ENCODE measurements at places on chromosomes 16 and 17.

DNA sequence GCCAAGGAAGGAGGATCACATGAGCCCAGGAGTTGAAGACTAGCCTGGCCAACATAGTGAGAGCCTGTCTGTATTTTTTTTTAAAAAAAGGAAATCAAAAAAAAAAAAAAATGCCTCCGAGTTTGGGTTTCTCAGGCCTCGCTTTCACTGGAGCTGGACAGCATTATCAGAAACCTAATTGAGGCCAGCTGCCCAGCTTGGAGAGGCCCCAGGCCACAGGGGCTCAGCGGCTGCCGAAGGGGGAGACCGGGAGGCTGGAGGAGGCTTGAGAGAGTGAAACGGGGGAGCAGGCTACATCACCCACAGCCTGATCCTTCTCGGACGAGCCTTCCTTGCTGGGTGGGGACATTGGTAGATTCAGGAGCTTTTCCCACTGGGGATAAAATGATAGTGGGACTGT, 5.1 kb downstream of the TTYH2 start:
- no peak for DNase-seq
- peaks cover 11% of the 10 kb centered on the region for H3K36me3 ChIP-seq

DNA sequence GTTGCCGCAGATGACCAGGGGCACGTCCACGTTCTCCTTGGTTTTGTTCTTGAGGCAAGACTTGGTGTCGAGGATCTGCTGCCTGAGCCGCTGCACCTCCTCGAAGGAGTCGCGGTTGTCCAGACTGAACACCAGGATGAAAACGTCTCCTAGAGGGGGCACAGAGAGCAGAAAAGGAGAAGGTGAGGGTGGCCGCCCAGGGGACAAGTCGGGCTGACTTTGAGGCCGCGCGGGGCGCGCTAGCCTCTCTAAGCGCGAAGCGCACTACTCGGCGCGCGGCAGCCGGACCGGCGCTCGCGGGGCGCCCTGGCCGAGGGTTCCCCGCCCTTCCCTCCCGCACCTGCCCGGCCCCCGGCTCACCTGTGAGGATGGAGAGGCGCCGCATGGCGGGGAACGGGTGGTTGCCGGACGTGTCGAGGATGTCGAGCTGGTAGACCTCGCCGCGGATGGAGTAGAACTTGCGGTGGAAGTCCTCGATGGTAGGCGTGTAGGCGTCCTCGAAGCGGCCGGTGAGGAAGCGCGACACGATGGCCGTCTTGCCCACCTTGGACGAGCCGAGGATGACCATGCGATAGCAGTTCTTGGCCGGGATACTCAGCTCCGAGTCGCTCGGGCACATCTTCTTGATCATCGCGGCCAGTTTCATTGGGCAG, 533 bp downstream of the RASD1 start:
- peaks cover 8% of the 10 kb centered on the region for H3K36me3 ChIP-seq
- peak; percentile 41 for DNase-seq
- H3K27ac ChIP-seq = peak overlapping the region; percentile 87
- peak overlapping the region; percentile 38 for H3K4me3 ChIP-seq

- no peaks in the 10 kb centered on the region for H3K27me3 ChIP-seq
- no peak for DNase-seq
- peaks cover 91% of the 10 kb centered on the region for H3K36me3 ChIP-seq
- H3K27ac ChIP-seq = no peak overlapping the region
- H3K4me3 ChIP-seq = no peak overlapping the region
- H3K4me1 ChIP-seq = peaks cover 46% of the 10 kb centered on the region
Measured at GRCh38 chr17:82249896-82250581, 21.2 kb downstream of the SLC16A3 start.

- peak overlapping the region; percentile 75 for H3K27ac ChIP-seq
- H3K4me1 ChIP-seq = peaks cover 61% of the 10 kb centered on the region
- H3K4me3 ChIP-seq = no peak overlapping the region
- DNase-seq = peak; percentile 80
- no peaks in the 10 kb centered on the region for H3K27me3 ChIP-seq
Measured at GRCh38 chr16:14003074-14003570, 68.0 kb upstream of the MRTFB start.

DNA sequence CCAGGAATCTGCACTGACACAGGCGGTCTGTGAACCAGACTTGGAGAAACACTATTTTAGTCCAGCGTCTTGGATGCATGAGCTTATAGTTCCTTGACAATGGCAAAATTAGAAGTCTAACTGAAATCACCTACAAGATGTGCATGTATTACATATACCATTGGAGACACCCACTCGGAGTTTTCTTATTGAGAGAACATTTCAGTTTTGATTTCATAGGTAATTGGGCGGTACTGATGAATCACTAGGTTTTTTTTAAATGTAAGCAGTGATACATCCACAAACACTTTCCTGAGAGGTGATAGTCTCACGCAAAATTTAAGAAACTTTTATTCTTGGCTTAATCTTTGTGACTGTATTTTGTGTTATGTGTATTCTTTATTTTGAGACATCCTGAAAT, 69.8 kb downstream of the PRKCA start:
- H3K4me3 ChIP-seq = no peak overlapping the region
- peaks cover 14% of the 10 kb centered on the region for H3K4me1 ChIP-seq
- no peaks in the 10 kb centered on the region for H3K36me3 ChIP-seq
- DNase-seq = no peak
- no peaks in the 10 kb centered on the region for H3K27me3 ChIP-seq
- no peak overlapping the region for H3K27ac ChIP-seq

DNA sequence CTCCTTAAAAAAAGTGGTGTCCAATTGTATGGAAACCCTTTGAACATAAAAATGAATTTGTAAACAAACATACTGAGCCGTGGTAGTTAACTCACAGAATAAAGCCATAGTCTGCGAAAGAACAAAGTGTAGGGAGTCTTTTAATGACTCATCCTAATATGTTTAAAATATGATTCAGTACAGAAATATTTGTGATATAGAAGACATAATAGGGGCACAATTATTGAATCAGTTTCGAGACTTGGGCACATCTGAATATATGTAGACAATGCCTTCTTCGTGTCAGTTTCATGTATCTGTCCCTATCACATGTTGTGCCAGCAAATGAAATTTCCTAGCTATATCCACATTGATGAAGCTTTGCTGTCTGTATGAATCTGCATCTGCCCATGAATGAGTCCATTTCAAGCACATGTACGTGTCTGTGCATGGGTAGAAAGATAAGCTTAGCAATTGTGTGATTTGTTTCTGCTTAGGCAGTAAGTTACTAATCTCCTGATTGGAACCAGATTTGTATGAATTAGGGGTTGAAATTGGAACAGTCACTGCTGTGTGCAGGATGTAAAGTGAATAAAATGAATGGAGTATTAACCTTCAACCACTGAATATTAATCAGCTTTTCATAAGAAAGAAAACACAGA, 112.5 kb upstream of the SOX9 start:
- H3K4me1 ChIP-seq = no peaks in the 10 kb centered on the region
- no peak overlapping the region for H3K4me3 ChIP-seq
- DNase-seq = no peak
- no peaks in the 10 kb centered on the region for H3K36me3 ChIP-seq
- no peak overlapping the region for H3K27ac ChIP-seq
- peaks cover 10% of the 10 kb centered on the region for H3K27me3 ChIP-seq

GRCh38 chr16:12024429-12024828, 47.9 kb downstream of the SNX29 start:
- H3K4me1 ChIP-seq = no peaks in the 10 kb centered on the region
- no peaks in the 10 kb centered on the region for H3K27me3 ChIP-seq
- no peak overlapping the region for H3K27ac ChIP-seq
- no peaks in the 10 kb centered on the region for H3K36me3 ChIP-seq
- H3K4me3 ChIP-seq = no peak overlapping the region
- no peak for DNase-seq

GRCh38 chr16:2828521-2828840, 1.6 kb upstream of the ZG16B start:
- no peak for DNase-seq
- H3K4me1 ChIP-seq = peaks cover 10% of the 10 kb centered on the region
- peaks cover 4% of the 10 kb centered on the region for H3K27me3 ChIP-seq

GRCh38 chr16:56769677-56770076, 39.7 kb downstream of the NUP93 start:
- H3K4me1 ChIP-seq = peaks cover 7% of the 10 kb centered on the region
- no peaks in the 10 kb centered on the region for H3K36me3 ChIP-seq
- no peak overlapping the region for H3K27ac ChIP-seq
- H3K27me3 ChIP-seq = no peaks in the 10 kb centered on the region
- H3K4me3 ChIP-seq = no peak overlapping the region
- no peak for DNase-seq

DNA sequence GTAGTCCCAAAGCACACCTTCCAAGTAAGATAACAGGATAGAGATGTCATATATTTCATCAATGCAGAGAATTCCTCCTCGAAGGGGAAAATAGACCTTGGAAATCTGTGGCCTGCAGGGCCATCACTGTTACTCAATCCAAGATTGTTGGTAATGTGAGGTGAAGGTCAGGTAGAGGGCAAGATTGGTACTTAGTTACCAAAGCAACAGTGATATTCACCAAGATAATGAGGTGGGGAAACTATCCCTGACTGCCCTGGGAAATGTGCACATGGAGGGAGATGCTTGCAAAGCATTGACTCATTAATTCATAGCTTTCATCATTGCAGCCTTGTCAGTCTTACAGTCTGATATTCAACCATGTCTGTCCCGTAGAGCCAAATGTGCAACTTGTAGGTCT, 234.1 kb upstream of the MON1B start:
- no peak overlapping the region for H3K4me3 ChIP-seq
- no peak for DNase-seq
- H3K4me1 ChIP-seq = no peaks in the 10 kb centered on the region

DNA sequence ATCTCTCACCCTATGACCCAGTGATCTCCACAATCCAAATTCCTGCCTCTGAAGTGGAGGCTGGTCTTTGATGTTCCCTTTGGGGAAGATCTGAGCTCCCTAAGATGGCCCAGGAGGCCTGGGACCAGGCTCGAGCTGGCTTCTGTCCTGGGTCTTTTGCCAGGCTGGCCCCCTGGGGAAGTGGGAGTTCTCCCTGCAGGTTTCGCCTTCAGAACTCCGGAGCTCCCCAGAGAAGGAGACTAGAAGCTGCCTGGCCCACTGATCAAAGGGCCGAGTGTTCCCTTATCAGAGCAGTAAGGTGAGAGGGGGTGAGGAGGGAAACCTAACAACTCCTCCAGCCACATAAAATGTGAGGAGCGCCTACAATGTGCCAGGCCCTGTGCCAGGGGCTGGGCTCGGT, 147.1 kb downstream of the IRF8 start:
- H3K4me1 ChIP-seq = no peaks in the 10 kb centered on the region
- H3K27ac ChIP-seq = no peak overlapping the region
- no peaks in the 10 kb centered on the region for H3K36me3 ChIP-seq
- DNase-seq = no peak
- H3K27me3 ChIP-seq = peaks cover 84% of the 10 kb centered on the region
- no peak overlapping the region for H3K4me3 ChIP-seq

DNA sequence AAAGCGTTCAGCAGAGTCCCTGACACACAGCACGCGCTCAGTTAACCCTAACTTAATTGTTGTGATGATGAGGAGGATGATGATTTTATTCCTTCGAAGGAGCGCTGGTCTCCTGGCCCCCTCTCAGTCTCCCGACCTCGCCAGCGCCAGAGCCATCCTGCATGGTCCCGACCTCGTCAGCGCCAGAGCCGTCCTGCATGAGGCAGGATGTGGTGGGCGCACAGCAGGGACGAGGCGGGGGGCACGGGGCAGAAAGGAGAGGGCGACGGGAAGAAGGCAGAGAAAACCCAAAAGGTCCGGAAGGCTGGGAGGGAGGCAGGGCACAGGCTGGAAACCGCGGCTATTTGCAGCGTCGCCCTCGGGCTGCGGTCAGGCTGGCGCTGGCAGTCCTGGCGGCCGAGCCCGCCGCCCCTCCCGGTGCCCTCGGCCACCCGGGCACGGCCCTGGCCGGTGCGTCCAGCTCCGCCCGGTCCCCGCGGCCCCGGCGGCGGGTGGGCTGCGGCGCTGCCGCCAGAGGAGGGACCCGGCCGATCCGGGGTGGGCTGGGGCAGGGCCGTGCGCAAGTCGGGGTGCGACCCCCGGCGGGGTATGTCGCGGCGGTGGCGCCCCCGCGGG, 3.0 kb upstream of the TAC4 start:
- no peak for DNase-seq
- H3K27me3 ChIP-seq = no peaks in the 10 kb centered on the region
- H3K36me3 ChIP-seq = peaks cover 10% of the 10 kb centered on the region
- peaks cover 15% of the 10 kb centered on the region for H3K4me1 ChIP-seq

GRCh38 chr16:2719328-2720063, 528 bp downstream of the PRSS27 start:
- DNase-seq = no peak
- no peak overlapping the region for H3K27ac ChIP-seq
- H3K4me1 ChIP-seq = peaks cover 11% of the 10 kb centered on the region
- no peaks in the 10 kb centered on the region for H3K36me3 ChIP-seq

- H3K36me3 ChIP-seq = no peaks in the 10 kb centered on the region
- H3K27ac ChIP-seq = peak within 1 kb of the TSS; percentile 63
- peak; percentile 81 for DNase-seq
- H3K27me3 ChIP-seq = no peaks in the 10 kb centered on the region
- H3K4me3 ChIP-seq = peak within 1 kb of the TSS; percentile 70
Measured at GRCh38 chr16:30183233-30184095, at the start of gene CORO1A. Gene CORO1A (plus strand): TSS chr16:30183602. CDS start chr16:30185210, 1,608 bp downstream.

GRCh38 chr16:19911747-19912454, 27.3 kb upstream of the GPRC5B start:
- no peaks in the 10 kb centered on the region for H3K36me3 ChIP-seq
- DNase-seq = no peak
- H3K27ac ChIP-seq = no peak overlapping the region
- H3K4me1 ChIP-seq = peaks cover 5% of the 10 kb centered on the region

DNA sequence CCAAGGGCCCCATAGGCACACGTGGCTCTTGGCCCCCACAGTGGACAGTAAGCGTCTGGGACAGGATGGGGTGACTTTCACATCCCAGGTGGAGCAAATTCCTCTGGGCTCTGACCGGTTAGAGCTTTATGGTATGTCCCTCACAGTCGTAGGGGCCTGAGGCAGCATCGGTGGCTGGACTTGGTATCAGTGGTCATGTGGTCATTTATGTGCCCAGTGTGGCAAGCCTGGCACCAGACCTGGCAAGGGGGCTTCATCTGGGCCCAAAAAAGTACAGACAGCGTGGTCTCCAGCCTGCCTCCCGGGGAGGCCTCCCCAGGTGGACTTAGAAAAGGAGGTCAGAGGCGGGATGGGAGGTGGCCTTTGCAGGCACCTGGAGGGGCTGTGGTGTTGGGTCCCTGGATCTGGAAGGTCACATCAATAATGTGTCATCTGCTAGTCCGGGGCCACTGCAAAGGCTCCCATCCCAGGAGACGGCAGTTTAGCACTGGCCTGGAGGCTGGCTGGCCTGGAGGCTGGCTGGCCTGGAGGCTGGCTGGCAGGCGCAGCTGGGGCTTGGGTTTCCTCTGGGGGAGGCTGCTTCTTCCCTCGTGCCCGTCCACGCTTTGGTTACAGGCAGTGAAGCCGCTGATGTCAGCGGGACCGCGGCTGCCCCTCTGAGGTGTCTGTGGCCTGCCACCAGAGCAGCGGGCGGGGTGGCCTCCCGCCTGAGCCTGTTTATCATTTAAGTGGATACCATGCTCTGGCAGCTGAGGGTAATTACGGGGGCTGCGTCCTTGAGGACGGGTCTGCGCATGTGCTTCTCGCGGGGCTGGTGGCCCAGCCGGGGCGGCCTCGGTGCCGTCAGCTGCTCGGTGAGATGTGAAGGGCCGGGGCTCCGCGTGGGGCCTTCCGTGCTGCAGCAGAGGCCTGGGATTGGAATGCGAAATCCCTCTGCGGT, 20.7 kb upstream of the CBX4 start:
- H3K36me3 ChIP-seq = no peaks in the 10 kb centered on the region
- no peak for DNase-seq
- H3K27ac ChIP-seq = no peak overlapping the region
- peaks cover 35% of the 10 kb centered on the region for H3K27me3 ChIP-seq
